ENCODE measurements at places on chromosomes 5 and 9. TPM values are rescaled to one million over a fixed set of nuclear protein-coding genes. Genes with fewer than 3 reads are reported as not detected.
A peak's percentile ranks its signal among the peaks of the same experiment; 100 is the strongest.

GRCh38 chr5:52804387-52804791 is 16.7 kb downstream of the ITGA1 start:
- no peak for DNase-seq

- no peak for DNase-seq
Measured at GRCh38 chr9:81408951-81409350, 280.4 kb downstream of the TLE1 start.

DNA sequence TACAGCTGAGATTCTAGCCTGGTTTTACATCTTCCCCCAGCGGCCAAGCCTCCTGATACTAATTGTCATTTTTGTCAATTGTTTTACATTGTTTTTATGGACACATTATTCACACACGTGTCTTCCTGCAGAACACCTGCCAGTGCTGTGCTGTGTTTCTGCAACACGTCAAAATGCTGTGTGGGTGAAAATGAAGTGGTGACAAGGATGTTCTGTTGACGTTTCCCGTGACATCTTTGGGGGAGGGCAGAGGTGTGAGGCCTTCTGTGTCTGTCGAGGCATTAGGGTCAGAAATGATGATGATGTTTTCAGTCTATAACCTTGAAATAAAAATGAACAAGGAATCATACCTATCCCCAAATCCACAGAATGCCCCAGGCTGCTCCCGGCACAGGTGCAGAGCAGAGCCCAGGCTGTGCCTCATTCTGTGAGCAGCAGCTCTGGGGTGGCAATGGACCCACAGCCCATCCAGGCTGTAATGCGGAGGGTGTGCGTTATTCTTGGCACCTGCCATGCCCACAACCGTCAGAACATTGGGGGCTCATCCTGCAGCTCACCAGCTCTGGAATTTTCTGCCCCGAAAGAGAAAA is 23.6 kb upstream of the CEP72 start:
- DNase-seq, result no peak

Gene STK32A
- total RNA-seq, result 2.9 TPM

DNA sequence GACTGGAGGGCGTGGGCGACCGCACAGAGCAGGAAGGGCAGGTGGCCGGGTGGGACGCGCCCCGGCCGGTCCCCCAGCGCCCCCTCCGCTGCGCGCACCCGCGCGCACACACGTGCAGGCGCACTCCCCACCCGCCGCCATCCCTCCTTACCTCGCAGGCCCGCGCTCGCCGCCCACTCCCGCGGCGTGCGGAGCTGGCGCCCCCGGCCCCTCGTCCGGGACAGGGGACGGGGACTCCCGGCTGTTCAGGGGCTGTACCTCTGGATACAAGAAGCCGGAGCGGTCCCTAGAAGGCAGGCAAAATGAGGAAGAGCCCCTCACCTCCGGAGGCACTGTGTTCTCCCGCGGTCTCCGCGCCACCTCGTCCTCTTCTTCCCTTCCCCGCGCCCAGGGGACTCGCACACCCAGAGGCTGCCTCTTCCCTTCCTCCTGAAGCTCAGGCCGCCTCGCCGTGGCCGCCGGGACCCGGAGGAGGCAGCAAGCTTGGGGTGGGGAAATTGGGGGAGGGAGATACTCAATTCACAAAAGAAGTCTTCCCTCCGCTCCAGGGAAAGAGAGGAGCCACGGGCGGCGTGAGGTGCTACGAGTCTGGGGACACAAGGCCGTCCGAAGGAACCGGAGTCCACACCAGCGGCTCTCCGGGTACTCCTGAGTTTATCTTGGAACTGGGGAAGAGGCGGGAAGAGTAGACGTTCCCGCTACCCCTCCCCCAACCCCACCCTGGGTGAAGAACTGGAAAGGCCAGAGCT is 1.4 kb upstream of the GABRB2 start:
- peak; percentile 40 for DNase-seq

DNA sequence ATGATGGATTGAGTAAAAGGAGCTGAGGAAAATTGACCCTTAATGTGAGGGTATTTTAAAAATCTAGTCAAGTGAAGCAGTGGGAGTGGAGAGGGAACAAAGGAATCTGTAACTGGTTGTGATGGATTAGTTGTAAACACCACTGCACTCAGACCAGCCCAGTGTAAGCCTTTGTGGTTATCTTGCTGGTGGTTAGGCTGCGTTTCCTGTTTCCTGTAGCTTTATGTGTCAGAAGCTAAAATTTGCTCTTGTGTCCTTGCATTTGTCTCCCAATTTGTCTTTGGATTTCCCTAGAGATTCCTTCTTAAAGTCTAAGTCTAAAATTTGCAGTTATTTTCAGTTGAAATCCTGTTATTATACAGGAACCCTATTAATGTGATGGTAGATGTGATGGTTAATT is 6.3 kb downstream of the IFNA21 start:
- DNase-seq, result no peak

Measured in right cardiac atrium (tissue), 5 donors.